Ammon's horn (tissue), 1 donor: ENCODE measurements at places on chromosomes 4 and X.

DNA sequence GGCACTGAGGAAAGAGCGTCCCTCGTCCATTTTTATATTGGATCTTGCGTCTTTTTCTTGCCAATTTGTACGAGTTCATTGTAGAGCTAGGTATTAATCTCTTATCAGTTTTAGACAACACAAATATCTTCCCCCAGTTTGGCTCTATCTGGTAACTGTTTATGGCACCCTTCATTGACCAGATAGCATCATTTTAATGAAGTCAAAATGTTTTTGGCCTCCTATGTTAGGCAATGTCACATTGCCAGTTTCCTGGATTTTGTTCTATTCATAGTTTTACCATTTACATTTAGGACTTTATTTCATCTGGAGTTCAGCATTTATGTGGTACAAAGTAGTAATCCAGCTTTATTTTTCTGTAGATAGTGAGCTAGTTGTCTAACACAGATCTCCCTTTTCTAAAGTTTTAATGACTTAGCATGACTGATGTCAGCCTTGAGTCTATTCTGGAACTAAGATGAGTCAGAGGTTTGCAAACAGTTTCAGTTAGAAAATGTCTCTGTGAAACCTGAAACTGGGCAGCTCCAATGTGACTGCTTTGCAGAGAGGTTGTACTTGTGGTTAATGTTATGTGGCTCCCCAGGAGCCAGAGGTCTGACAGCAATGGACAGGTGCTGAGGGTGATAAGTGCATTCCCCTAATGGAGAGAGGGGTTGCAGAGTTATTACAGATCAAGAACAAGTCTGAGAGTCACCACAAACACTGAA, 5.3 kb upstream of the STBD1 start:
- no peak for DNase-seq

DNA sequence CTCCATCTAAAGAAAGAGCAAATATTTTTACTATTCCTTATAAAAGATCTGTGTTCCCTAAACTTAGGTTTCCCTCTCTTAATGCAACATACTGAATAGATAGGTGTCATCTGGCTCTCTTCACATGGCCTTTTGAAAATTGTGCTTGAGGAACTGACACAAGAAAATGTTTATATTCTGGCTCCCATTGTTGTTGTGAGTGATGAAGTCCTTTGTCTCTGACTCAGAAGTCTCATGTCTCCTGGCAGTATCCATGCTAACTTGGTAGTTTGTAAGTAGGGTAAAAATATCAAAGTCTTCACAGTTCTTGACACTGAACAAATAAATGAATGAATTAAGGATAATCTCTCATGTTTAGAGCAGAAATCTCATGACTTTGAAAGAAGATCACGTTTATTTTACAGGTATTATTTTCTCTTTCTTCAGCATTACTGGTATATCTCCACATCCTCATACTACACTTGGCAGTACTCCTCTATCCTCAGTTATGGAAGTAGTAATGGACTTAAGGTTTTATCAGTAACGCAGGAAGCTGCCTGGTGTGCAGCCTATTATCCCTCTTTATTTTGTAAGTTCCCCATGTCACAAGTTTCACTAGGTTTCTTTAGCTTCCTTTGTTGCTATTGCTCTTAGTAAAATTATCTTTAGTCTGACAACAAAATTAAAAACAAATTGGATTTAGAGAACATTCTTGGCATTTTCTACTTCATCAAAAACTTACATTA, 14.2 kb upstream of the PABPC4L start:
- no peak for DNase-seq

DNA sequence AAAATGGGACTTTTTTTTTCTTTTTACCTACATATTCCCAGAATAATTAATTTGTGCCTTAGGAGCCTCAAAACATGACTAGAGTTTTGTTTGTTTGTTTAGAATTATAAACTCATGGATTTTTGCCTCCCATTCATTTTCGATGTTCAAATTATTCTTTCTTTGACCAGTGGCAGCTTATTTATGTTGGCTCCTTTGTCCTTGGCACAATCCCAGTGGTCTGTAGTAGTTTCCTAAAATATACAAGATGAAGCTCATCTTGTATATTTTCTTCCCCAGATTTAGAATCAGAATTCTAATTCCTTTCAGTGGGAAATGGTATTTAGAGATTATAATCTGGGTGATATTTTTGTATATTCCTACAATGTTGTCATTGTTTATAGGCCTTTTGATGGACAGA, 27.2 kb downstream of the DCK start:
- DNase-seq, result no peak

DNA sequence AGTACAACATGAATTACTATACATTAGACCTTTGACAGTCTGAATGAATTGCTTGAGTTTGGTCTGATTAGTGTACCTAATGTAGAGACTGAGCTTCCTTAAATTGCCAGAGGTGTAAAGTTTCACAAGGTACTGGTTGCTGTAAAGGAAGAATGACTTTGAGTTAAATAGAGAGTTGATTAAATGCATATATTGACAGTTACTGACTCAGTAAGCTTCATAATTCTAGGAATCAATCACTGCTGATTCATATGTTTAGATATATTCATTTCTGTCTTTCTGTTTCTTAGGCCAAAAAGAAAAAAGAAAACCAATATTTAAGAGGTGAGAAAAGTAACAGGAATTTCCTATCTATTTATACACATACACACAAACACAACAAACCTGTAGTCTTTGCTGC, 16.2 kb upstream of the ART3 start:
- DNase-seq, result no peak
